ENCODE measurements at places on chromosomes 2 and 18.

GRCh38 chr2:212536817-212537725 lies 1.5 kb downstream of the ERBB4 start:
- DNase-seq = no peak

DNA sequence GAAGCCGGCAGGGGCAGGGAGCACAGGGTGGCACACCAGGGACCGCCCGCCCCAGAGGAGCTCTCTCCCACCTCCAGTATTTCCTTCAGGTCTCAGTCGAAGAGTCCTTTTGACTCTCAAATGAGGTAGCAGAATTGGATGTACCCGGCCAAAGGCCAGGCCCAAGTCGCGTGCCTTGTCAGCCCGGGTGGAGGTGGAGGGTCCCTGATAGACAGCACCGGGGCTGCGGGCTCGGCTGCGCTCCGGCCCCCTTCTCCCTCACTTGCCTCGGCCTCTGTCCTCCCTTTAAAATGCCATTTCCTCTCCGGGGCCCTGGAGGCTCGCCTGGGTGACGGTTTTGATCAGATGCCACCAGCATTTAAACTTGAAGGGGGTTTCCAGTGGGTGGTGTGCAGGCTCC lies 198.9 kb upstream of the SOX11 start:
- no peak for DNase-seq

- no peak for DNase-seq
Observed at GRCh38 chr2:70964133-70964532, 14.3 kb upstream of the ANKRD53 start.

DNA sequence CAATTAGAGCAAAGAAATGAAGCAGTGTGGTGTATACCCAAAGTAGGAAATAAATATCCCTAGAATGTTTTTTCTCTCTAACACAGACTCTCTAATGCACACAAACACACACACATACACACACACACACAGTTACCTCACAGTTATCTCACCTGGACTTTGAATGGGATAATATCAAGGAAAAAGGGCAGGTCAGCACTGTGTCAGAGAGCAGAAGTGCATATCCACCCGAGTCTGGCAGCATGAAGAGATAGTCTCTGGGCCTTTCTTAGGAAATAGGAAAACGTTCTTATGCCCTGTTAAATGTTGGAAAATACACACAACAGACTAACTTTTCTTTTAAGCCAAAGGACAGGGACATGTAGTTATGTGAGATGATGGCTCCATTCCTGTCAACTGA lies 162.0 kb downstream of the COL6A3 start:
- no peak for DNase-seq

DNA sequence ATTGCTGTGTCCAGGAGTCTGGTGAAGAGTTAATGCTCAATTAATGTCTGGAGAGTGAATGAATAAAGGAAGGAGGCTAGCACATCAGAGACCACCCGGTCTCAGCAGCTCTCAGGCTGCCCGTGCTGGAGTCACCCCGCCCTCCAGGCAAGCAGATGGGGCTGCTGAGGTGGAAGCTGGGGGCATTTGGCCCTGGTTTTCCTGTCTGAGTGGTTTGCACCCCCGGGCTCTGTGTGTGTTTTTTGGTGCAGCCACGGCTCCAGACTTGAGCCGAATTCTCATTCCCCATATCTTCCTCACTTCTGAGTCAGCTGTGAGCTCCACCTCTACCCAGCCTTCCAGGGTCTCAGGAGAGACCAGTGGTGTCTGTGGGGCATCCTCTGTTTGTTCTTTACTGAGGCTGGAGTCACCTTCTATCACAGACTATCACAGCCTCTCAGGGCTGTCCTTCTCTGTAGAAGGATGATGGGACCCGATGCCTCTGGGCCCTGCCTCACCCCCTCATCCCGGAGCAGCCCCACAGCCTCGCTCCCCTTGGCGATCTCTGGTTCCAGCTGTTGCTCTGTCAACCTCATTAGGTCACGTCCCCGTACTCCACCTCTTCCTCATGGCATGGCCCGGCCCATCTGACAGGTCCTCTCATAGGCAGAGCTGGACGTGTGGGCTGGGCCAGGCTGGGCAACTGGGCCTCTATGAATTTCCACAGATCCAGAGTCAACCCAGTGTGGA lies 60.8 kb downstream of the HS1BP3 start:
- no peak for DNase-seq

DNA sequence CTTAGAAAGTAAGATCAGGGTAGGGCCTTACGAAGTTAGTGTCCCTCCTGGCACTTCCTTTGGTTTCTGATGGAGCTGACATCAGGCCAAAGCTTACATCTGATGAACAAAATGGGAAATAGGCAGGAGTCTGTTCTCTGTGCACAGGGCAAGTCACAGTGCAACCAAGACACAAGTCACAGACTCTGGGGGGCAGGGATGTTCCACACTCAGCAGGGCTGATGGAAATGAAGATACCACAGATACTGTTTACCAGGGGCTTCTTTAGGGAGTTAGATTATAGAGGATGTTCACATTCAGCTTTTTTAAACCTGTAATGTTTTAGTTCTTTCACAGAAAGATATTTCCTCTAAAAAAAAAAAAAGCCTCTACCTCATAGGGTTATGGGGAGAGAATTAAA lies 106.2 kb upstream of the EPC2 start:
- DNase-seq = no peak

GRCh38 chr2:105617631-105618350 lies 126.9 kb upstream of the NCK2 start:
- no peak for DNase-seq

- DNase-seq = no peak
Observed at GRCh38 chr18:35661483-35662146, 80.1 kb downstream of the GALNT1 start.

GRCh38 chr2:18741895-18742732 lies 152.7 kb upstream of the NT5C1B start:
- DNase-seq = no peak

GRCh38 chr2:160295519-160296207 lies 95.6 kb upstream of the ITGB6 start:
- DNase-seq = no peak

DNA sequence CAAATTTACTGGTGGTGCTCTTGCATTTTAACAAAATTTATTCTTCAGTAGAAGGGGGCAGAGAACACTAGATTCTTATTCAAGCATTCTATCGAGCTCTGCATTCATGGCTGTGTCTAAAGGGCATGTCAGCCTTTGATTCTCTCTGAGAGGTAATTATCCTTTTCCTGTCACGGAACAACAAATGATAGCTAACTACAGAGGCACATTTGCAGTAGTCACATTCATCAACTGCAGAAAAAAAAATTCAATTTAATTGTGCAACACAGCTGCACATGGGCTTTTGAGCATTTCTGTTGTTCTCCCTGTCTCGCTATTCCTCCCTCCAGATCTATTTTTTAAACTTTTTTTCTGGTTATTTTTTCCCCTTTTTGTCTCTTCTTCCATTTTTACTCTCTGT lies 13.0 kb upstream of the DLX1 start:
- no peak for DNase-seq
